ENCODE measurements at places on chromosomes 16 and 17.

GRCh38 chr16:2777231-2777902, at the start of gene ELOB:
Gene ELOB, minus strand, starts transcription at chr16:2777280. Its CDS starts 41 bp downstream, at chr16:2777239.
- peak; percentile 32 for DNase-seq

DNA sequence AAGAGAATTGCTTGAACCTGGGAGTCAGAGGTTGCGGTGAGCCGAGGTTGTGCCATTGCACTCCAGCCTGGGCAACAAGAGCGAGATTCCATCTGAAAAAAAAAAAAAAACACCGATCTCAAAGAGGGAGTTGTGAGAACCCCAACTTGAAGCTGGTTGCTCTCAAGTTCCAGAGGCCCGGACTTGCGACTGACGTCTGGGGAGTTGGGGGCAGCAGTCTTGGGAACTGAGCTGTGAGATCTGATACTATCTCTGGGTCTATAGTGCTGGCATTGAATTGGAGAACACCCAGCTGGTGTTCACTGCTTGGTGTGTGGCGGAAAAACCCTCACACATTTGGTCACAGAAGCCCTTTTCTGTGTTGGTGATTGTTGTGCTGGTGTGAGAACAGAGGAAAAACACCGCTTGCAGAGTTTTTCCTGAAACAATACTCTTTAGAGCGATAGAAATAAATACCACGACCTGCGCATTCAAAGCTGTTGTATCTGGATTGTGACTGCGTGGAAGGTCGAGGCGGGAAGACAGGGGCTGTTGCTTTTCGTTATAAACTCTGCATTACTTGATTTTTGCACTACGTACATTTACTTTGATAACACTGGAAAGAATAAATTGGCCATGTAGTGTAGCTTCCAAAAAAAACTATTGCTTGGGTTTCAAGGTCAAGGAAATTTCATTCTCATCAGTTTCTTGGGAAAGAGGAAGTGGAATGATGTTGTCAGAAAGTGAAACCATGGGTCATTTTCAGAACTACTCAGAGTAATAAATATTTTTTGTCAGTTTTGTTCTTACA, 8.8 kb downstream of the SCIMP start:
- DNase-seq = no peak

DNA sequence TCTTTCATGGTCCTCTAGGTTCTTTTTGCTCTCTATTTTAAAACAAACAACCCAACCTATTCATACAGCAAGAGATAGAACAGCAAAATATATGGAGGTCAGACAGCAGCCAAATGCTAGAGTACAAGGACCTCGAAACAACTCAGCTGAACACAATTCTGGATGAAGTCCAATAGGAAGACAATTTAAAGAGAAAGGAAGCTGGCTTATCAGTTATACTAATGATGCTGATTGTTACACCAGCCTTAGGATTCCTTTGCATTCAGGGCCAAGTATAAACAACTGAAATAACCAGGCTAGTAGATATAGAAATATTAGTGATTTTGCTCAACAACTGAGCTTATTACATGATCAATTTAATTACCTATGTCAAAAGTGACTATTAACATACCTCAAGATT, 2.5 kb downstream of the SSH2 start:
- no peak for DNase-seq

- peak; percentile 44 for DNase-seq
Observed at GRCh38 chr16:90019543-90020259, 445 bp upstream of the DBNDD1 start.

GRCh38 chr16:1351582-1352362, at the start of the genes GNPTG and TSR3:
Gene GNPTG, plus strand, starts transcription at chr16:1351931. Its CDS starts 35 bp downstream, at chr16:1351966.
Gene TSR3, minus strand, starts transcription at chr16:1351878. Its CDS starts 74 bp downstream, at chr16:1351804.
- peak; percentile 24 for DNase-seq

GRCh38 chr16:23055481-23055880, 93.8 kb downstream of the USP31 start:
- no peak for DNase-seq

GRCh38 chr17:74547736-74548135, 1.8 kb upstream of the CD300C start:
- DNase-seq = no peak

GRCh38 chr17:6913608-6914443, 82.0 kb upstream of the ALOX12 start:
- peak; percentile 70 for DNase-seq

GRCh38 chr17:45020354-45021138, 30.9 kb downstream of the DCAKD start:
- DNase-seq = no peak

DNA sequence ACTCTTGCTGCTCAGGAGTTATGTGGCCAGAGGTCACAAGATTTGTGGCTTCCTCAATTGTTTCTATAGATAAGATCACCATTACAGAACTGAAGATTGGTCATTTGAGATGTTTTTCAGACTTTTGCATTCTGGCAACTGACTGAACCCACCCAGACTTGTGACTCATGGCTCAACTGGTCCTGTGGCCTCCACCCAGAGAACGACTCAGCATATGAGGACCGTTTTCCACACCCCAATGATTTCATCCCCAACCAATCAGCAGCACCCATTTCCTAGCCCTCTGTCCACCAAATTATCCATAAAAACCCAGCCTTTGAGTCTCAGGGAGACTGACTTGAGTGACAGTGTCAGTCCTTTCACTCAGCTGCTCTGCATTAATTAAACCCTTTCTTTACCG, 143.2 kb upstream of the ASIC2 start:
- no peak for DNase-seq

- no peak for DNase-seq
Observed at GRCh38 chr17:32752934-32753333, 124.0 kb downstream of the MYO1D start.

DNA sequence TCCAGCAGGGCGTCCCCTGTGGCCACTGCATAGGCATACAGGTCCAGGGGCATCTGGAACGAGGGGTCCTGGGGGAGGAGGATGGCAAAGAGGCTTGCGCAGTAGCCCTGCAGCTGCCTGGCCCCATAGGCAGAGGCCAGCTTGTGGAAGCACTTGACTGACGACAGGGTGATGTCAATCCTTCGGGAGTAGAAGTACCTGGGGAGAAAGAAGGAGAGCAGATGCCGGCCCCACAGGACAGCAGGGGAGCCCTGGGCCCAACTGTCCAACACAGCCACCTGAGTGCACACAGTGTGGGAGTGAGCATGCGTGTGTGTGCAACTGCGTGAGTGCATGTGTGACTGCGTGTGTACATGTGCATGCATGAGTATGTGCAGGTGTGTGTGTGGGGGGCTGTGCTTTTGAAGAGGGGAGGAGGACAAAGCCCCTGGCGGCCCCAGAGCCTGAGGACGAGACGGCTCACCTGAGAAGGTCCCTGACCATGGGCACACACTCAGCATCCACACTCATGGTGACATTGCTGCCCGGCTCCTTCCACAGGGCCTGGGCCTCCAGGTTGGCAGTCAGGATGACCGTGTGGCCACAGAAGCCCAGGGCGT, 7.1 kb downstream of the LGALS3BP start:
- DNase-seq = no peak

DNA sequence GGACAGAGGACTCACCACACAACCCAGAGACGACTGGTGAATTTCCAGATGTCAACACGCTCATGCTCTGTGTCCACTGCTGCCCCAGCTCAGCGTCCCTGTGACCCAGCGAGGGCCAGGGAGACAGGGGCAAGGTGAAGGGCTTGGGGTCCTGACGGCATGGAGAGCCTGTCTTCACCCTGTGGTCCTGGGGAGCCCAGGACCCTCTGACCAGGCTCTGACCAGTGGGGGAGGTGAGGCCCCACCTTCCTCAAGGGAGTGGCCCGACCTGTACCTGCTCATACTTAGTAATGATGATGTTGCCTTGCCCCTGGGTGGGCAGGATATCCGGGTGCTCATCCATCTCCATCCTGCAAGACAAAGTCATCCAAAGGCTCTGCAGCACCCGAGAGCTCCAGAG, 39.8 kb downstream of the TNFRSF13B start:
- no peak for DNase-seq

DNA sequence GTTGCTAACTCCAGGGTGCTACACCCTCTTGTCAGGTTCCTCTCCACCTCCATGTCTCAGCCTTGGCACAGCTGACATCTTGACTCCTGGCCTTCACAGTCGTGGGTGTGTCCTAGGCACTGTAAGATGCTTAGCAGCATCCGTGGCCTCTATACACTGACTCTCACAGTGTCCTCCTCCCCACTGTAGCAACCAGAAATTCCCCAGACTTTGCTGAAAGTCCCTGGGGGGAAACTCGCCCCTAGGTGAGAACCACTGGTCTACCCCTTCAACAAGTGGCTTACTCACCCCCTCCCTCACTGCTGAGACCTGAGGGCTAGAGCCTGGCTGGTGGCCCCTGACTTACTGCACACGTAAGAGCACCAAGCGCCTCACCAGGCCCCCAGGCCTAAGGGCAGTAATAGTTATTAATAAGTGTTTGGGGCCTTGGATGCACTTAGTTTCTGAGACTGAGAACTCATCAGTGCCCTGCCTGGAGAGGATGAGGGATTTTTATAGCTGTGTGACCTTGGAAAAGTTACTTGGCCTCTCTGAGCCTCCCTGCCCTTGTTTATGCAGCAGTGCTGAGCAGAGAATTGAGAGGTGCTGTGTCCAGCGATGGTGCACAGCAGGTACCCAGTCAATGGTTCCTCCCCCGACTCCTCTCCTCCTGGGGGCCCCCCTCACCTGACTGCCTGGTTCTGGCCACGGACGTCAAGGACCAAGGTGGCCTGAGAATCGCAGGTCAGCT, 67.1 kb downstream of the RMI2 start:
- DNase-seq = no peak

DNA sequence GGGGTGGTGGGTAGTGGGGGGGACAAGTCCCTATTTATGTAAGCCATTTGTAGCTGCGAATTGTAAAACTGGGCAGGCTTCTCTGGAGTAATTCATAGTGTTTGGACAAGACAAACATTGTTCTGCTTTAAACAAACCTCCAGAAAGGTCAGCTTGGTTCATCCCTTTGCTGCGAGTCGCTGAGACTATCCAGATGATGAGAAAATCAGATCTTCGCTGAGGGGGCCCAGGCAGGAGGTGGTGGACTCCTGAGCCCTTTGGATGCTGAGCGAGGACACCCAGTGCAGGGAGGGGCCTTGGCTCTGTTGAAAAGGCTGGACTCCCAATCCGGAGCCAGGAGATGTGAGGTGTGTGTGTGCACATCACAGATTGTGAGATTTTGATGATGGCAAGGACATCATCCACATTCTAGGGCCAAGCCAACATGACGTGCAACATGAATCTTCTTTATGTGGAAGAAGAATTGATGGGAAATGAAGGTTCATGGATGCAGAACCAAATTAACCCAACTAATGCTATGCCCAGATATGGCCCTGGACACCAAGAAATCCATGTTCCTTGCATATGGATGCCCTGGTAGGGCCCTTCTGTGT, 15.0 kb upstream of the NTN1 start:
- no peak for DNase-seq

DNA sequence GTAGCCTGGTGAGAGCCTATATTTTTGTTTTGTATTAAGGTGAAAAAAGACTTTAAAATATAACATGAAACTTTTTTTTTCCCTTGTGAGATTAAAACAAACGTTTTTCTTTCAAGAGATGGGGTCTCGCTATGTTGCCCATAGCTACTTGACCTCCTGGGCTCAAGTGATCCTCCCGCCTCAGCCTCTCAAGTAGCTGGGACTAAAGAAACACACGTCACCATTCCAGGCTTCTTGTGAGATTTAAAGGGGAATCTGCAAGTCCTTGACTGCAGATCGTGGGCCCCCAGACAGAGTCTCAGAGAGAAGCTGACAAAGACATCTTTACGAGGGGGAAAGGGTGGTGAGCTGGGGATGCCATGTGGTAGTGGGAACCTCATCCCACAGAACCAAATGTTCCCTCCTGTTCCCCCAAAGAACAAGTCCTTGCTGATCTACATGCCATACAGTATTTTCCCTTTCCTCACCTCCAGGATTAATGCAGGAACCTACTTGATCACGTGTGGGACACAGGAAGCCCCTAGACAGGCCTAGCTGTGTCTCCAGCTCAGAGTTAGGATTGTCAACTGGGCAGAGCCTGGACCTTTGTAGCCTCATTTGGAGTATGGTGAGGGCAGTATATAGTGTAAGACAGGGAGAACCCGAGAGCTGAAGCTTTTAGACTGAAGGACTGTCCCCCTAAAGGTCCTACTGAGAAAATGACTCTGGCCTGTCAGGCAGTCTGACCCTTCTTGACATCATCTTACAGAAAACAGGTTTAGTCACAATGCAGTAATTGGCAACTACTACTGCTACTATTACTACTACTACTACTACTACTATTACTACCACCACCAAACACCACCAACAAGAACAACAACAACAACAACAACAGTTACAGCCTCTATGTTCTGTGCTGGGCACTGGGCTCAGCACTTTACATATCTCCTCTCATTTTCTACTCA, 4.1 kb downstream of the MAP3K14 start:
- no peak for DNase-seq

GRCh38 chr16:85072947-85073346, 39.3 kb downstream of the CIBAR2 start:
- peak; percentile 36 for DNase-seq

GRCh38 chr16:29688172-29688571, 9.2 kb downstream of the QPRT start:
- no peak for DNase-seq

- DNase-seq = no peak
Observed at GRCh38 chr16:79628501-79628975, 28.0 kb upstream of the MAF start.

GRCh38 chr17:10727192-10727591, 2.6 kb downstream of the TMEM220 start:
- no peak for DNase-seq

- peak; percentile 61 for DNase-seq
Observed at GRCh38 chr16:52912565-52913173, 140.0 kb downstream of the CHD9NB start.

DNA sequence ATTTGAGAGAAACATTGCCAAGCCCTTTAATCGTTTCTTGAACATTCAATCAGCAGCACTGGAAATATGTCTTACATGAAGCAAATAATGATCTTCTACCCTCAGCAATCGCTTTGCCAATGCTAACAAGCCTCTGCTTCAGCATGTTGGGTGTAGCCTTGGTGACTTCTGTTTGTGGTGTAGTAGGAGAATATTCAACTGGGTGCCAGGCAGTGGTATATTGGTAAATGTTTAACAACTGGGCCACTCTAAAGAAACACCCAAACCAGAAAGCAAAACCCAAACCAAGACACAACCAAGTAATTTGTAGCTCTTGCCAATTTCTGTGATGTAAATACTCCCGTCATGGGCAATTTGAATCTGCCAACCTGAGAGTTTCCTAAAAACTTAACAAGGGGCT, 9.7 kb downstream of the CDH13 start:
- DNase-seq = no peak

GRCh38 chr16:11300560-11300892, 19.4 kb upstream of the PRM1 start:
- no peak for DNase-seq

GRCh38 chr16:68263559-68264127, 683 bp upstream of the SLC7A6 start:
- DNase-seq = no peak

- peak; percentile 36 for DNase-seq
Observed at GRCh38 chr17:36936455-36937000, 747 bp upstream of the LHX1 start.

GRCh38 chr16:11752856-11753255, 10.2 kb upstream of the TXNDC11 start:
- DNase-seq = no peak

Measured in NCI-H1694 (cell line).